ENCODE measurements at places on chromosomes 3 and 15.

- no peak for DNase-seq
These were observed 433.1 kb upstream of the RBMS3 start for GRCh38 chr3:28847736-28848135.

- DNase-seq = no peak
These were observed 110.5 kb downstream of the PGPEP1L start for GRCh38 chr15:98896802-98897732.

GRCh38 chr3:156473341-156473740, 81.6 kb downstream of the SSR3 start:
- DNase-seq = no peak

GRCh38 chr15:39625856-39626255, 45.0 kb downstream of the THBS1 start:
- DNase-seq = no peak

GRCh38 chr3:62237286-62237948, 135.9 kb downstream of the FEZF2 start:
- DNase-seq = no peak

DNA sequence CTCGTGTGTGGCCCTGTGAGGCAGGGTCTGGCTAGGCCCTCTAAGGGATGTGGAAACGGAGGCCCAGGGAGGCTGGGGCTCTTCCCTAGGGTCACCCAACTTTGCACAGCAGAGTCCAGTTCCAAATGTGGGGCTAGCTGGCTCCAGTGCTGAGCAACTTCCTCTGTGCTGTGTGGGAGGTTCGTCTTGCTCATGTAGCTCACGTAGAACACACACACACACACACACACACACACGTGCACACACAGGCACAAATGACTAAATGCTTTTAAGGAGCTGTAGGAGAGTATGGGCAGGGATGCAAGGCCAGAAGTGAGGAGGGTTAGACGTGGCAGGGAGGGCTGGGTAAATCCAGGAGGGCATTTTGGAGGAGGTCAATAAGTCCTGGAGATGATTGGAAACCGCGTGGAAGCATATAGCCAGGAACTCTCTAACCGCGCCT, 213.8 kb downstream of the RPLP1 start:
- DNase-seq = no peak

GRCh38 chr3:76815561-76815960, 224.3 kb upstream of the ROBO2 start:
- no peak for DNase-seq

- DNase-seq = no peak
These were observed 6.4 kb downstream of the TERC start for GRCh38 chr3:169758359-169758994.

- no peak for DNase-seq
These were observed 107.8 kb upstream of the BOC start for GRCh38 chr3:113103588-113103987.

- peak; percentile 82 for DNase-seq
These were observed 1.9 kb downstream of the TBC1D2B start for GRCh38 chr15:78075490-78076230.

DNA sequence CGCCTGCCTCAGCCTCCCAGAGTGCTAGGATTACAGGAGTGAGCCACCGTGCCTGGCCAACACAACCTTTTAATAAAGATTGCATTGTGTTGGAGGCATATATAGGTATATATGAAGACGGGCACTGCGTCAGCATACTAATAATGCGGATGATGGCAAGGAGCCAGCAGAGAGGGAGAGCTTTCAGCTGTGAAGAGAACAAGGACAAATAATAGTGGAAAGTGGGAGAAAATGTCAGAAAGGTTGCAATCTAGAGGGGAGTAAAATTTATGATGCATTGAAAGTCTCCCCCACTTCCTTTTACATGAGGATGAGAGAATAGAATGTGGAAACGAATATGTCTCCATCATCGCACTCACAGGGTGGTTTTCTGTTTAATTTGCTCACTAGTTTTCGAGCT, 170.5 kb upstream of the TBL1XR1 start:
- DNase-seq = no peak

GRCh38 chr3:35760146-35760545, 120.8 kb downstream of the ARPP21 start:
- DNase-seq = no peak

DNA sequence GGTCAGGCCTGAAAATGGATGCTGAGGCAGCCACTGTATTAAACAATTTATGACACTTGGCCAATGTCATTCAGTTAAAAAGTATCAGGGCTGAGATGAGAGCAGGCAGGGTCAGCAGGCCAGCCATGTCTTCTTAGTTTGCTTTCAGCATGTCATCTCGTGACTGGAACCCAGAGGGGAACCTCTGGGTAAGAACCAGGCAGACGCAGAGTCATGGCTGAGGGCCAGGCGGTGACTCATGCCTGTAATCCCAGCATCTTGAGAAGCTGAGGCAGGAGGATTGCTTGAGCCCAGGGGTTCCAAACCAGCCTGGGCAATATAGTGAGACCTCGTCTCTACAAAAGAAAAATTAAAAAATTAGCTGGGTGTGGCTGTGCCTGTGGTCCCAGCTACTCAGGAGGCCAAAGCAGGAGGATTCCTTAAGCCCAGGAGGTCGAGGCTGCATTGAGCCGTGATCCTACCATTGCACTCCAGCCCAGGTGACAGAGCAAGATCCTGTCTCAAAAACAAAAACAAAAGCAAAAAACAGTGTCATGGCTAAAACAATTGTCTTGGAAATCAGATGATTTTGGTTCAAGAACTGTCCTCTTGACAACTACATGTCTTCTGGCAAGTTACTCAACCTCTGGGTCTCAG, 11.7 kb downstream of the BCL2L10 start:
- peak; percentile 60 for DNase-seq

- DNase-seq = no peak
These were observed 109.6 kb downstream of the ARRDC4 start for GRCh38 chr15:98070137-98070536.

DNA sequence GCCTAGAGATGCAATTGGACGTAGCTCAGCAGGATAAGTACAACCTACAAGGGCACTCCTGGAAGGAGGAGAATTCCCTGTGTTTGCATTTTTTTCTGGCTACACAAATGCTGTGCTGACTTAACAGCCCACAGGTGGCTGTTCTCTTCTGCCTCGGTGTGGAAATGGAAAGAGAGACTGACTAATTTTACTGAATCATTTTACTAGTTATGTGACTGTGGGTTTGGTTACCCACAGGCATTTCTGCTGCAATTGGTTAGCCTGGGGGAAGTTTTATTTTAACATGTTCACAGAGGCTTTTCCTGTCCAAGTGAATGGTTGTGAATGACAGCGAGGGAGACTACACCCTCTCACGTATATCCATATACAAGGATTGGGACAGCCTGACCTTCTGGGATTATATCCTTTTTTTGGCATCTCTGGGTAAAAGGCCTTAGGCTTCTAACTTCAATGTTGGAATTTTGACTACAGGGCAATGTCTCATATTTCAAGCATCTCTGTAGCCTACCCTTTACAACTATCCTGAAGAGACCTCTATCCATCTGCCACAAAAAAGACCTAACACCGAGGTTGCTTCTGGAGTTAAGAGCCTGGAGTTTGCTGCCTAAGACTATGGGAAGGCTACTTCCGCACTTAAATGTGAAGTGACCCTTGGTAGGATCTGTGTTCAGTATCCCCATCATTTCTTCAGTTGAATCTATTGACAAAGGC, 67.2 kb upstream of the TP63 start:
- no peak for DNase-seq

- DNase-seq = no peak
These were observed 74.6 kb downstream of the CNTN3 start for GRCh38 chr3:74539876-74540275.

- no peak for DNase-seq
These were observed 320.1 kb downstream of the PYDC2 start for GRCh38 chr3:191781044-191781443.

DNA sequence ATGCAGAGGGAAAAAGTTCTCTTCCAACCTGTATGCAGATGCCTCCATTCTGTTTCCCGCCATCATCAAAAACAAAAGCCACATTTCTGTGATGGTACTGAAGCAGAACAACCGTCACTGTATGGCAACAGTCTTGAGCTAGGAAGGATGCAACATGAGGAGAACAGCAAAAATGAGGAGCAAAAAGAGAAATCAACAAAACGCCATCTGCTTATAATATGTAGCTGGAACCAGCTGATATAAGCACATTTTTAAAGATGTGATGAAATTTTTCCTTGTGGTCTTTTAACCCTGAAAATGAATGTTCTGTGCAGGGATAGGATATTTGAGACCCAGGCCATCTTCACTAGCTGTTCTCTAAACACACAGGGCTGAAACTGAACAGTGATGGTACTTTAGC, 287.0 kb downstream of the ZIC4 start:
- DNase-seq = no peak

- peak; percentile 51 for DNase-seq
These were observed 28.6 kb downstream of the POMGNT2 start for GRCh38 chr3:43077261-43077660.

- no peak for DNase-seq
These were observed 9.3 kb upstream of the SYNM start for GRCh38 chr15:99095626-99096025.

DNA sequence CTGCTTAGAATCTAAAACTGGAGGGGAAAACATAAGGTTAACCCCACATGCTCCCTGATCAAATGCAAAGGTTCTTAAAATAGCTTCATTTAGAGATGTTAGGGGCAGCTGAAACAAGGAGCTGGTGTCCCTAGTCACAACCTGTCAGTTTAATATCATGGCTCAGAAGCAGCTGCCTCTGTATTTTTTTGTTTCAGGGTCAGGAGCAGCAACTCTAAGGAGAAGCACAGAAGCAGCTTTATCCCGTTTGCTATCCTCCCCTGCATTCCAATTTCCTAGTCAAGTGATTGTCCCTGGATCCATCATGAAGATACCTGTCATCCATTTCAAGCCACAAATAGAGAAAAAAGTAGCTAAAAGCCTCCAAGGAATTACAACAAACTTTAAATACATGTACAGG, 4.1 kb downstream of the FILIP1L start:
- DNase-seq = no peak

- no peak for DNase-seq
These were observed 301.0 kb upstream of the SLCO3A1 start for GRCh38 chr15:91552555-91552954.

DNA sequence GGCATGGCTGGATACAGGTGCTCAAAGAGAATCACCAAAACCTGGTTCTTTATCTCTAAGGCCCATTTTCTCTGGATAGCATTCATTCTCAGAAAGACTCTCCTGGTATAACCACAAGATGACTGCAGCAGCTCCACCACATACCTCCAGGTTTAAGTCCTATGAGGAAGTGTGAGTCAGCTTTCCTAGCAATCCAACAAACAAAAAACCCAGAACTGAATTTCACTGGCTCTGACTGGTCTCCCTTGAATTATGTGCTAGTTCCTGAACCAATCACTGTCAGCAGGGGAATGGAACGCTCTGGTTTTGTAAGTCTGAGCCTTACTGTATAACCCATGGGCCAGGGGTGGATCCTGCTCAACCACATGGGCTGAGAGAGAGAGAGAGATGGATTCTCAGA, 27.2 kb downstream of the MRPL46 start:
- DNase-seq = no peak

DNA sequence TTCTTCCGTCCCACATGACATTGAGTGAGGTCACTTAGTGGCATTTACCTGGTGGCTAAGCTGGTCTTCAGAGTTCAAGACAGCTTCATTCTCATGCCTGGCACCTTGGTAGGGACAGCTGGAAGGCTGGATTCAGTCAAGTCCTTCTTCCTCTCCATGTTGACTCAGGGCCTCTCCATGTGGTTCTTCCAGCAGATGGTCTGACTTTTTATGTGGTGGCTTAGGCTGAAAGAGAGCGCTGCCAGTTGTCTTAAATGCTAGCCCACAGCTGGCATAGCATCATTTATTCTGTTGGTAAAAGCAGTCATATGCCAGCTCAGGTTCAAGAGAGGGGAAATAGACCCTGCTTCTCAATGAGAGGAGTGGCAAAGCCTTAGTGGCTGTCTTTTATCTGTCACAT, 53.0 kb upstream of the CTDSPL start:
- DNase-seq = no peak

GRCh38 chr3:87088430-87088992, 97.6 kb upstream of the VGLL3 start:
- no peak for DNase-seq

GRCh38 chr3:18724456-18724855, 299.3 kb upstream of the SATB1 start:
- DNase-seq = no peak

DNA sequence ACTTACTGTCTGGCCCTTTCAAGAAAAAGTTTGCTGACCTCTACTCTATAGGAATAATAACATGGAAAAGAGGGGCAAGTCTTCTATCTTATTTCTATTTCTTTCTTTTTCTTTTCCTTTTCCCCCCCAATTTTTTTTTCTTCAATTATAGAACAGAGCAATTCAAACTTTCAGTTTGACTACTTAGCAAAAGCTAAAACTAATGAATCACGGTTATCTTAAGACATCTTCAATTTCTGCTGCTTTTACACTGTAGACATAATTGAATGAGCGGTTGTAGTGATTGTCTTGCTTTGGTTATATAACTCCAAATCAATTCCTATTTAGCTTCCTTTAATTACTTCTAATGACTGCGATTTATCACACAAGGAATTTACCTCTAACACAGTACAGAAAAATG, 74.3 kb upstream of the P2RY1 start:
- no peak for DNase-seq

GRCh38 chr3:73657186-73657585, 32.4 kb upstream of the PDZRN3 start:
- DNase-seq = no peak

DNA sequence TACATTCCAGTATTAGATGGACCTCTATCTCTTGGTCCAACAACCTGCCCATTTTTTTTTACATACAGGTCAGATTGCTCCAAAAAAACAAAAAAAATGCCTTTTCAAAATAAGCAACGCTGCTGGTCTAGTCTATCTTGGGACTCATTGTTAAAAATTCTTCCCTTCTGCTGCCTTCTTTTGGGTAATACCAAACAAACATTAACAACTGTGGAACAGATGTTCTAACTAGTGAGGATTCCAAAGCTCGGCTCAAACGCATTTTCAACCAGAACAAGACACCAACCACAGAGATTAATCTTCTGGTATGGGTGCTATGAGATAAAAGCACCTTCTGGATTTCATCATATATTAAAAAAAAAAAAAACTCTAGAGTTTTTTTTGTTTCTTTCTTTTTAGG, 24.7 kb downstream of the ARHGAP31 start:
- DNase-seq = no peak

DNA sequence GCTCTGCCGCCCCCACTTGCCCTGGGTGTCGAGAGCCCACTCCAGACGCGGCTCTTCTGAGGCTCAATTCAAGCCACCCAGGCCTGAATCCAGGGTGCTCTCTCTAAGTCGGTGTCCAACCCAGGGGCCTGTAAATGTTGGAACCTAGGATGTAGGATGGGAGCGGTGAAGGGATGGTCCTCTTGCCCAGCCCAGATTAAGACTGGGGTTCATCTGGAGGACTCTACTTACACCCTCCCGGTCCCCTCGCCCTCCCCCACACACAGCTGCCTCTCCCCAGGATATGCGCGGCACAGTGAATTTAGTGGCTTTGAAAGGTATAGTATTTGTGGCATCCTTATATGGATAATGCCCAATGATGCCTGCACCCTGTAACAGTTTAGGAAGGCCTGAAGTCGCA, 822 bp upstream of the FBN1 start:
- no peak for DNase-seq
